ENCODE measurements at places on chromosomes 2 and 18.

- no peak for DNase-seq
Observed at GRCh38 chr18:58896734-58897508, 32.2 kb downstream of the ZNF532 start.

GRCh38 chr2:47569658-47570475, 166.9 kb downstream of the MSH2 start:
- DNase-seq = no peak

DNA sequence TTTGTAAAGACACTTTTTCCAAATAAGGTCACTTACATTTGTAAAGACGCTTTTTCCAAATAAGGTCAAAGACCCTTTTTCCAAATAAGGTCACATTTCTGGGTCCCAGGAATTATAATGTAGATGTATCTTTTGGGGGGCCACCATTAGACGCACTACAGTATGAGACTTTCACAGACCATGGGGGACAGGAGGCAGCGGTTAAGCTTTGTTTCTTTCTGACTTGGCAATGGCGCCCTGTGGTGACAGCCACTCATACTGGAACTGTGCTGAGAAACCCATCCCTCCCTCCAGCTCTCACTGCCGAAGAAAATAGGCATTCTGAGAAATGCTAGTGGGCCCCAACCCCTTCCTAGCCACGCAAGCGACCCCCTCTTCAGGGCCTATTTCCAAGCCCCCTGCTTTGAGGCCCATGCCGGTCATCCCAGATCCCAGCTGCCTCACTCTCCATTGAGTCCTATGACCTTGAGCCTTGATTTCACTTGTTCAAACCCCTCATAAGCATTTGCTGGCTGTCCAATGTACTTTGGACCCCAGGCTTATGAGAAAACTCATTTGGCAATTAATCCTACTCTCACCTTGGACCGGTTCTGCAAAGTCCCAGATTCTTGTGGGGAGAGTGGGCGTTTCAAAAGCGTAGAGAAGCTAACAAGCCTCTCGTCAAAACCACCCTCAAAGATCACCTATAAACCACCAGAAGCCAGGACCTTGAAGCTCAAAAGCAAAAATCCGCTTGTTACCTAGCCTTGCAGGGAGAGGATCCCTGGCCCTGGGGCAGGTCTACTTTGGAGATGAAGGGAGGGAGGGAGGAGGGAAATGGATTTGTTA, 11.3 kb upstream of the SPATA3 start:
- no peak for DNase-seq

DNA sequence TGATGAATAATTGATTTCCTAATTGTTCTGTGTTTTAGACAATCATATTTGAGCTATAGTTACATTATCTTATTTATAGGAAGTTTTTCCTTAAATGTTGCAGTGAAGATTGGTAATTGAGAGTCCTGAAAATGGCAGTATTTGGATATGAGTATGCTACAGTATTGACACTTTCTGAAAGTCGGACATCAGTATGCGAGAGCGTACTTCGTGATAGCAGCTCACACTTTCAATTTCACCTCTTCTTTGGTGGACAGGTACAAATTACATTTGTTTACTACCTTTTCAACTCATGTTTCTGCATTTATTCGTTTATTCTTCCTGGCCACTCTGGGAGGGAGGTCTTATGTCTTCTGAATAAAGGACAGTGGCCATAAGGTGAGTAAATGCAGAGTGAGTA, 38.7 kb downstream of the EML4 start:
- no peak for DNase-seq

- no peak for DNase-seq
Observed at GRCh38 chr2:53635694-53636093, 131.9 kb upstream of the CHAC2 start.

DNA sequence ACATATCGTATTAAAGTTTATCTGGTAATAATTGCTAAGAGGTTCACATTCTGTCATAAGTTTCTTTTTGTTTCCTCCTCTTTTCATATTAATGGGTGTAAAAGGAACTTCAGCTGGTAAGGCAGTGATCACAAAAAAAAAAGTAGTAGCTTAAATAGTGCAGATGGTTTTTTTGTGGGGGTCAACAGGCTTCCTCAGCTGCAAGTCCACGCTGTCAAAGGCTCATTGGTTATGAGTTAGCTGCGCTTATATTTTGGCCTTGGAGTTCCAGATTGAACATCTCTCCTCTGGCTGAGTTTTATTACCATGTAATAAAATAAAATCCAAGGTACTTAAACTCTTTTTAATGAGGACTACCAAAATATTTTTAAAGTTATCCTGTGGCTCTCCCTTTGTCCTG, 277.0 kb upstream of the ZEB2 start:
- peak; percentile 26 for DNase-seq

DNA sequence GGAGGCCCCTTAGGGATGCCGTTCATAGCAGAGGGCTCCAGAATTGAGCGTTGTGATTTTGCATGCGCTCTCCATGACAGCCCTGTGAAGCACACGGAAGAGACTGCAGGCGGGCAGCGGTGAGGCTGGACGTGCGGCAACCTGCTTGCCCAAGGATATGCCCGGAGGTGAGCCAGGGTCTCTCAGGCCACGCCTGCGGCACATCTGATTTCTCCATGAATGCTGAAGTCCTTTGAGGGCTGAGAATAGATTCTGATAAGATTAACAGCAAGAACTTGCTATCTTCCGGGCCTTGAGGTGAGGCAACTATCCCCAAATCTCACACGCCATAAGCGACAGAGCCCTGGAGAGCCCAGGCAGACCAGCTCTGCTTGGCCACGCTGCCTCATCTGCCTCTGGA, 55.6 kb upstream of the LAMA1 start:
- DNase-seq = no peak

GRCh38 chr2:15942711-15943345, 2.5 kb downstream of the MYCN start:
- DNase-seq = no peak

- DNase-seq = no peak
Observed at GRCh38 chr2:48391616-48392015, 138.3 kb upstream of the STON1 start.

DNA sequence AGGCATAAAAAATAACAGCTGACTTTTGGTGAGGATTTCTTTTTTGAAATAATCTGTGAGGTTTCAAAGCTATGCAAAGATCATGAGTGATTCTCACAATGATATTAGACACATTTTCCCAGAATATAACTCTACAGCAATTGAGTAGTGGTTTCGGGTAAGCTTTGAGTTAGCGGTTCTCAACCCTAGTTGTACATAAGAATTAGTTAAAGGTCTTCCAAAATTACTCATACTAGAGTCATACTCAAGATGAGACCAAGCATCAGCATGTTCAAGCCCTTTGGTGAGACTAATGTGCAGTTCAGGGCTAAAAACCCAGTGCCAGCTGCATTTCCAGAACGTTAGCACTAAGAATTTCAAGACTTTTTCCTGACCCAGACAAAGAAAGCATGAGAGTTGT, 31.1 kb downstream of the DSG4 start:
- DNase-seq = no peak

GRCh38 chr2:39228413-39229209, 15.2 kb downstream of the CDKL4 start:
- no peak for DNase-seq

GRCh38 chr2:27152796-27153464, 4.1 kb downstream of the TCF23 start:
- DNase-seq = no peak

GRCh38 chr2:63334910-63335309, 253.4 kb downstream of the WDPCP start:
- DNase-seq = no peak

DNA sequence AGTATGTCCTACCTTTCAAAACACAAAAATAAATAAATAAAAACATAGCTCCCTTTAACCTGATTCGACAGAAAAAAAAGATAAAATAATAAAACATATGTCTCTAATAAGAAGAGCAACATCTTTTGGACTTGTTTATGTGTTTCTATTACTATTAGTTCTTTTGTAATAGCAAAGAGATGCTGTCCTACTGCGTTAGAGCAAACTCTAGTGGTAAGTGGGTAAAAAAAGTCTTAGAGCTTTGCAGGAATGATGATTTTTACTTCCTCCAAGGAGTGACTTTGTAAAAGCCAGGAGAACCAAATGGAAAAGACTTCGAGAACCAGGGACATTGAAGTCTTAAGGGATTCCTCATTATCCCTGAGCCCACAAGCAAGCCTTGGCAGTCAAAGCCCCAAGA, 450.1 kb downstream of the METTL4 start:
- no peak for DNase-seq

DNA sequence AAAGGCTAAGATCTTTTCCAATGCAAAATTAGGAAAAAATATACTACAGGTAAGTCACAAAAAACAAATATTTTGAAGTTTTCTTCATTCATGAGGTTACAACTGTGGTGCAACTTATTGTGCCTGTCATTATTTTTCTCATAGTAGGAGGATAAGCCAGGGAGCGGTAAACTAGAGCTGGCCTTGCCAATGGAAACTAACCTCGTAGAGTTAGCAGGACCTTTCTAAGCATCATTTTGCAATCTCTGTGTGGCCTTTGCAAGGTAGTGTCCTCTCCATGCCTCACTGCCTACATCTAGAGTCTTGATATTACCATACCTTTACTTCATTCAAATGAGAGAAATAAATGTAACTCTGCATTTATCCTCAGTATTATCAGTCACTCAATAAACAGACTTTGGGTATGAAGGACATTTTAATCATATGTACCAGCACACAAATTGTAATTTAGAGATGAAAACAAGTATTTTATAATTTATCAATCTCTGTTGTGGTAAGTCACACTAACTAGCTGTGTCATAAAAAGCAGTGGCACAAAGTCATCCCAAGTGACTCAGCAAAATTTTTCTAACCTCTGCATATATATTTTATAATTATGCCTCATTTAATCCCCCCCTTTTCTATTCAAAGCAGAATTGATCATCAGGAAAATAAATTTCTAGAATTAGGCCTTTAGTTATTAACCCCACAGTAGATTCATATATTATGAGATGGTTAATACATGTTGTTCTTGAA, 47.0 kb downstream of the LANCL1 start:
- no peak for DNase-seq

DNA sequence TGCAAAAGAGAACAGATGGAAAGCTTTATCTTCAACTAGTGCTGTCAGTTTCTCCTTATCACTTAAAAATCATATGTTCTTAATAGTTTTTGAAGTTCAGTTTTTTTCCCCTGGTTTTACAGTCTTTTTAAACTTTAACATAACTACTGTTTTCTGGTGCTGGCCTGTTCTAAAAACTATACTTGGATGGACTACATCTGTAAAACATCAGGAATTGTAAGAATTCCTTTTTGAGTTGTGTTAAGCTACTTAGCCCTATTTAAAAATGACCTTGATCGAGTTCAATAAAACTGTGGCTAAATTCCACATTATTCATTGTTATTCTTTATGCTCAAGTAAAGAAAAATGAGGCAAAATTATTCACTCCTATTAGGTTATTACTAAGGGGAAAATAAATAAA, 397.7 kb downstream of the NUP35 start:
- DNase-seq = no peak

DNA sequence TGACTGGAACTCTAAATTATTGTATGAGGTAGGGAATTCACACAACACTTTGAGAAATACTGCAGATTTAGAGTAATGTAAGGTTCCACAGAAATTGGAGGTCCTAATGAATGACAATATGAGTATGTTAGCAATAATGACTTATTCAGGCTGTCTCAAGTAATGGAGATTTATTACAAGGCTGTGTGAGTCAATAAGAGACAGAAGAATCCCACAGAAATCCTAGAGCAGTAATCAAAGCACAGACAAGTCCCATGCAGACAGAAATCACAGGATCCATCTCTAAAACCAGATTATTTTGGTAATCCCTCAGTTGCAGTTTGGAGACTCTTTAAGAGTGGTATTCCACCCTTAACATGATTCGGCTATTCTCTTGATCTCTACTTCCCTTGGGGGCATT, 83.6 kb downstream of the FAM161A start:
- no peak for DNase-seq

DNA sequence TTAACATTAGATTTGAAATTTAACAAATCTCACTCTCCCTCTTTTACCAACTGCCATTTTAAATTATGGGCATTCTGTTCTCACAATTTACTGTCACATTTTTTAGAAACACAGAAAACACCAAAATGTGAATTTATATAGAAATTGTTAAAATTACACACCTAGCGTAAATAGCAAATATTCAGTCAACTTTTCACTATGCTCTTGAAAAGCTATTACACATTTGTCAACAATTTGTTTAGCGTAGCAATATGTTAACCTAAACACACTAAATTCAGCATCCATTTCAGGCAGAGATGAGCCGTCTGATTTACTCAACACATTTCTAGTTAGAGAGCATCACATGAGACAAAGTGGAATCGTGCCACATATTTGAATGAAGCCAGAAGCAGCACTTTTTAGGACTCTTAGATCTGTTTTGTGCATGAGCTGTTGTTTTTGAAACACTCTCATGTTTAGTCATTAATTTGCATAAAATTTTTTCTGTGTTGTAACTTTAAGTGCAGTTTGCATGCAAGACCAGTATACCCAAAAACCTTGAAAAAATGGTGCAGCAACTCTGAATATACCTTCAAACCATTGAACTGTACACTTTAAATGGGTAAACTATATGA, 8.2 kb downstream of the TTC32 start:
- DNase-seq = no peak

- no peak for DNase-seq
Observed at GRCh38 chr18:10321576-10321975, 132.9 kb upstream of the APCDD1 start.

DNA sequence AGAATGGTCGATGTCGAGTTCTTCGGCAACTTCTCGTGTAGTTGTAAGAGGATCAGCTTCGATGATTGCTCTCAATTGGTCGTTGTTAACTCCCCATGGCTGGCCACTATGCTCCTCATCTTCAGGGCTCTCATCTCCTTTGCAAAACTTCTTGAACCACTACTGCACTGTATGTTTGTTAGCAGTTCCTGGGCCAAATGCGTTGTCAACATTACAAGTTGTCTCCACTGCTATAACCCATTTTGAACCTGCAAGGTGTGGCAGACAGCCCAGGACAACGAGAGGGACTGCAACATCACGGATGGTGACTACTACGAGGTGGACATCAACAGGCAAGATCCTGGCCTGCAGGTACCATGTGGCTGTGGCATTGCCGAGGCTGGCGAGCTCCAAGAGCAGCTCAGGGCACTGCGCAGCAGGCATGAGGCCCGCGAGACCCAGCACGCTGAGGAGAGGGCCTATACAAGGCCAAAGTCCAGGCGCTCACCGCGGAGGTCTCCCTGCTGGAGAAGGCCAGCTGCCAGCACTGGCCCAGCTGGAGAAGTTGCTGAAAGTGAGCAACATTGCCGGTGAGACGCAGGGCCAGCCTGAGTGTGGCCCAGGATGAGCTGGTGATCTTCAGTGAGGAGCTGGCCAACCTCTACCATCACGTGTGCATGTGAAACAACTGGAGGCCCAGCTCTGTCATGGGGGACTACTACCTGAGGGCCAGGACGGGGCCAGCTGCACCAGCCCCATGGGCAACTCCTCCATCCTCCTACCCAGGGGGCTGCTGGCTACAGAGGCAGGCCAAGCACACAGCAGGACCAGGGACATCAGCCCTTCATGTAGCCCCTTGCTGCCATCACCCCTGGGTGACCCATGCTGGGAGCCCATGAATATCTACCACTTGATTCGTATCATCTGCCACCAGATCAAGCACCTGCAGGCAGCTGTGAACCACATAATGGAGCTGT, 20.2 kb downstream of the CLK1 start:
- no peak for DNase-seq

Data from urinary bladder (tissue), 4 donors.